ENCODE measurements at places on chromosomes 7 and 10.

DNA sequence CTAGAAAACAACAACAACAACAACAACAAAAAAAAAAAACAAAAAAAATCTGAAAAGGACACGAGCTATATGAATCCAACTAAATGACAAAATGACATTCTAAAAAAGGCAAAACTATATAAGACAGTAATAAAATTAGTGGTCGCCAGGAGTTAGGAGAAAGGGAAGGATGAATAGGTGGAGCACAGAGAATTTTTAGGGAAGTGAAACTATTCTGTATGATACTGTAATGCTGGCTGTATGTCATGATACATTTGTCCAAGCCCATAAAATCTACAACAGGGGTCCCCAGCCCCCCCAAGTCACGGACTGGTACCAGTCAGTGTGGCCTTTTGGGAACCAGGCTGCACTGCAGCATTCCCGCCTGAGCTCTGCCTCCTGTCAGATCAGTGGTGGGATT, 2.8 kb upstream of the PUS7 start:
- no peak for DNase-seq

DNA sequence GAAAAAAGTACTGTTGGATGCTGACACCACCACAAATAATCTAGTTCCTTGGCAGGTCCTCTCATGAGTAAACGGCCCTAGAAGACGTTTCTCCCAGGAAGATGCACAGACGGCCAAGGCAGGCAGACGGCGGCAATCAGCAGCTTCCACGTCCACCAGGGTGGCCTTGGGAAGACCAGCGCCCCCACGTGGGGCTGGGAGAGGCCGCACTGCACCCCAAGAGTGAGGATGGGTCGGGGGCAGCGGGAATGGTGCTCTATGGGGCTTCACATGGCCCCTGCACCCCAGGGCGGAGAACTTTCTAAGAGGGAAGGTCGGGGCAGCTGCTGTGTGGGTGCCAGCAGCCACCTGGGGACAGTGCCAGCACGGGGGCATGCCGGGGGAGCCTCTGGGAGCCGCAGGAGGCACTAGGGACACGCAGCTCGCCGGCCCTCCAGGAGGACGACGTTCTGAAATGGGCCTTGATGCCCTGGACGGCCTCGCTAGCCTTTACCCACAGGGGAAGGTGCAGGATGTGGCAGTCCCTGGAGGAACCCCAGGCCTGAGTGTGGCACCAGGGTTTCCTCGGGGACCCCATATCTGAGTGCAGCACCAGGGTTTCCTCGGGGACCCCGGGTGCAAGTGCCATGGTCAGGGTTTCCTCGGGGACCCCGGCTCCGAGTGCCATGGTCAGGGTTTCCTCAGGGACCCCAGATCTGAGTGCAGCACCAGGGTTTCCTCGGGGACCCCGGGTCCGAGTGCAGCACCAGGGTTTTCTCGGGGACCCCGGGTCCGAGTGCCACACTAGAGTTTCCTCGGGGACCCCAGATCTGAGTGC, 539.9 kb downstream of the DNAJB6 start:
- DNase-seq, result no peak

DNA sequence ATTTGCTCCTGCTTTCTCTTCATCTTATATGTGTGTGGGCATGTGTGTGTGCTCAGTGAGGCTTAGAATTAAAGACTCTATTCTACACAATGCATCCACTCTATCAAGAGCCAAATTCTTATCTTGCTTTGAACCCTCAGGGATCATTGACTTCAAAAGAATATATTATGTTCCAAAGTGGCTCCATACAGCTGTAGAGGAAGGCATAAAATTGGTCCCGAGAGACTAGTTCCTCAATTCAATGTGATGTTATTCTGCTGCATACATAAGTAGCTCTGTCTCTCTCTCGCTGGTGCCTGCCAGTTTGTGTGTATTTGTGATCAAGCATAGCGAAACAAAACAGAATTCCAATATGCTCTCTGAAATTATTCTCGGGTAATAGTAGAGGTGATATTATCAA, 997.9 kb upstream of the POT1 start:
- DNase-seq, result no peak

DNA sequence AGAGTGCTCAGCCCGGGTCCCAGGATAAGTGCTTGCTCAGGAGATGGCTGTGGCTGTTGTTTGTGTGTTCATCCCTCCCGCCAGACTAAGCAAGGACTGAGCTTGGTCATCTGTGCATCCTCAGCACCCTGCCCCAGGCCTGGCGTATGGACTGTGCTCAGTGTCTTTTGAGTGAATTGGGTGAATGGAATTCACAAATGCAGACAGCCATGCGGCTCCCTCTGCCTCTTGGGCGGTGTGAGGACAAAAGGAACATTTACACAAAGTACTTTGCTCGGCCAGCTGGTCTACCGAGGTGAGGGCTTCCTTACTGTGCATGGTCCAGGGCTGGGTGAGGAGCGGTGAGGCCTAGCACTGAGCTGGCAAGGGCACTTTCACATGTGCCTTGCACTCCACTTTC, 120.2 kb downstream of the CDH23 start:
- no peak for DNase-seq

GRCh38 chr7:108189733-108190388, 59.7 kb upstream of the LAMB4 start:
- no peak for DNase-seq

- no peak for DNase-seq
These were observed 37.1 kb downstream of the SDK1 start for GRCh38 chr7:3338161-3338560.

DNA sequence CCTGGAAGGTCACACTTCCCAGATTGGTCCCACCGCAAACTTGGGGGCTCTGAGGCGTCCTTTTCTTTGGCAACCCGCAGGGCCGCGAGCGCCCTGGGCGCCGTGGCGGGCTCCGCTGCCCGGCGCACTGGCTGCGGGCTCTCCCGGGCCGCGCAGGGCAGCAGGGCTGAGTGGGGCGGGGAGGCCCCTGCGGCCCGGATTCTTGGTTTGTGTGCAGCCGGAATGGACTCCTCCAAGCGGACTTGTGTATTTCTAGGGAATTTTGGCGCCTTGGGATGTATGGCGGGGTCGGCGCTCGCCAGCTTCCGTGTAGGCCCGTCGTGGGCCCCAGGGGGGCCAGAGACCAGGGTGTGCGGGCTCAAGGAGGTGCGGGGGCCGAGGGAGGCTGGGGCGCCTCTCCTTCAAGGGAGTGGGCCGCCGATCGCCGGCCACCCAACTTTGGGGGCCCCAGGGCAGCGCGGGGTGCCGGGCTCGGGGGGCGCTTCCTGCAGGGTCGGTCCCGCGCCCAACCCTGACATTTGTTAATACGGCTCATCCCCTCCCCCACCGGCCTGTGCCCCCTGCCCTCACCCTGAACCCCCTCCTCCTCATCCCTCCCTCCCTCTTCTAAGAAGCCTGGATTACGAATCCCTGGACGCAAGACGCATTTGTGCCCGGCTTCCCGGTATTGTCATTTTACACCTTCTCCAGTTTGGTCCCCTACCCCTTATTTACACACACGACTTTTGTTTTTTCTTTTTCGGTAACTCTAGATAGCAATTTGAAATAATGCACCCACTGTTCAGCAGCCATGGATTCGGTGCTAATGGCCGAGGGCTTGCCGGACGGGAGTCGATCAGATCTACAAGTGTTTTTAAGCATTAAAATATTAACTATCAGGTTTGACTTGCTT, 2.5 kb downstream of the TCF7L2 start:
- no peak for DNase-seq

DNA sequence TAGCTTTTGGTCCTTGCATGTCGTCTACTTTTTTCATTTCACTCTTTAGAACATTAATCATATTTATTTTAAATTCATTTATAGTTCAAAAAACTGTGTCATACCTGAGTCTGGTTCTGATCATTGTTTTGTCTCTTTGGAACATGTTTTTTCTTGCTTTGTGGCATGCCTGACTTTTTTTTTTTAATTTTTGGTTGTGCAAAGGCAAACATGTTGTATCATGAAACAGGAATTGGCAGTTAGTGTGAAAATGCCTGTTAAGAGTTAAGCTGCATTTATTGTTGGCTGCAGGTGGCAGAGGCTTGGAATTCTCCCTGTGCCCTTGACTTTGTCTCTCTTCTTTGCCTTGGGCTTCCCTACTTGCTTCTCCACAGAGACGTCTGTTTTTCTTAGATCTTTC, 525.0 kb upstream of the ADARB2 start:
- DNase-seq, result no peak

- DNase-seq, result no peak
These were observed 38.4 kb downstream of the TMEM229A start for GRCh38 chr7:123994449-123994848.

GRCh38 chr10:76091926-76092325, 660.5 kb downstream of the LRMDA start:
- DNase-seq, result no peak

DNA sequence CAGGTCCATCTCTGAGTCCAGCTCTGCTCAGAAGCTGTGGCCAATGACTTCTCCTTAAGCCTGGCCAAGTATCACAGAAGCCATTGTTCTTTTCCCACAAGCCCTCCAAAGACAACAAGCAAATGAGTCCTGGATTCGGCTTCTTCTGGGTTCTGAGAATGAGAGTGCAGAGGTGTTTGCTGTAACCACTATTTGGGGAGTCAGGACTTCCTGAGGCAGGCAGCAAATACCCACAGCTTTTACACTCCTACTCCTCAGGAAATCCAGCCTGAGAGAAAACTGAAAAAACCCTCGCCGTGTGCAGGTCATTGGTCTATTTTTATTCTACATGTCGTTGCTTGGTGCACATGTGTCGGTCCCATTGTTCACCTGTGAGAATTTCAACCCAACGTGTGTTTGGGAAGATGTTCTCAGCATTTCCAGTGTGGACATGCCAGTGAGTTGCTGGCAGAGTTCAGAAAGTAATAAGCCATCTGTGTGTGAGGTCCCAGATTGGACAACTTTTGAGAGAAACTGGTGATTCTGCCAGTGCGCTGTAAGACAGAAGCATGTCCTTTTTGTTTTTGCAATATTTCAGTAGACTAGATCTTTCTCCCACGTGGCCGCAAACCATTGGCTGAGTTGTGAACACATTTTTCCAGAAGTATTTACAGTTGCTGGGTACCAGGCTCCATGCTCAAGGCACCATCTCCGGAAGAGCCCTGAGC, 121.6 kb upstream of the LYZL2 start:
- DNase-seq, result peak; percentile 16

GRCh38 chr10:52883996-52884871, 111.7 kb upstream of the MBL2 start:
- peak; percentile 65 for DNase-seq

GRCh38 chr7:135537905-135538304, 19.8 kb upstream of the NUP205 start:
- DNase-seq, result peak; percentile 15

DNA sequence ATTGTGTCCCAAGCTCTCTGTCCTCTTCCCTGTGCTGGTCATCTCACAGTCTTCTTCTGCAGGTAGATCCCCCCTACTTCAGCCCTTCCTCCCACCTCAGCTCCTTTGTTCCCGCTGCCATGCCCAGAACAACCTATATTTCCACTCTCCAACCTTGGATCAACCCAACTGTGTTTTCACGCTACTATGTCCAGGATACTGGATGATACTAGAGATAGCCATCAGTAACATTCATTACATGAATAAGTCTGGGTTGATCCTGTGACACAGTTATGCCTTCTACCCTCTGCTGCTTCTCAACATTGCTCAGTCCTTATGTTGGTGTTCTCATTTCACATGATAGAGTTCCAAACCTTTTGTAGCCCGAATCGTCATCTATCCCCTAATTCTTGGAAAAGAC, 286.4 kb downstream of the ZEB1 start:
- DNase-seq, result no peak

DNA sequence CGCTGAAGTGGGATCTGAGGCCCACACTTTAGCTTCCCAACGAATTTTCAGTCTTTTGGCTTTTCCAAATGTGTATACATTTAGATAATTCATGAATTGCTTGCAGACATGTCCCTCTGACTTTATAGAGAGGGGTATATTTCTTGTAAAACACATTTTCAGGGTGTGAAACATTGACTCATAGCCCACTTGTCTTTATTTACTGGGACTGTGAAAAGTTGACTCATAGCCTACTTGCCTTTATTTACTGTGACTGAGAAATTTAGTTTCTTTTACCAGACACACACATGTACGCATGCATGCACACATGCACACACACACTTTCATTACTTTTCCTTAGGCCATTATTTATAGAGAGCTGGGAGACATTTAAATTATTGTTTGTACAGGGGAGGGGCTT, 79.1 kb downstream of the VTI1A start:
- no peak for DNase-seq

- no peak for DNase-seq
These were observed 10.3 kb downstream of the FAM3C start for GRCh38 chr7:121385800-121386179.

DNA sequence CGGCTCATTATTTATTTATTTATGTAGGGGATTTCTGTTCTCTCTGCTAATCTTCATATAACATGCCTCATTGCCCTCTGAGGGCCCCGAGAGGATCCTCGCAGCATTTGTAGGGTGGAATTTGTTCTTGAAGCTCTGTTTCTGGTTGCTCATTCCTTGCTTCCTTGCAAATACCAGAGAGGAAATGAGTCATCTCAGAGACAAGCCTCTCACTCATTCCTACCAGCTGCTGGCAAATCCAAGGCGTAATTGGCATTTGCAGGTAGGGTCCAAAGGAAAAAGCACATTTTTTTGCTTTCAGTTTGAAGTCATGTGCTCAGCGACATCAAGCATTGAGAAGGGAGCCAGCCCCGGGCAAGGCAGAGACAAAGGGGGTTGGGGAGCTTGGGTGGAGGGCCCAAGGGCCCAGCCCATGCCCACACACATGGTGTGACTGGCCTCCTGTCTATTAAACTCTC, 501.6 kb downstream of the GALNT17 start:
- DNase-seq, result no peak

GRCh38 chr7:5689716-5690115, 91.7 kb downstream of the RNF216 start:
- DNase-seq, result no peak

DNA sequence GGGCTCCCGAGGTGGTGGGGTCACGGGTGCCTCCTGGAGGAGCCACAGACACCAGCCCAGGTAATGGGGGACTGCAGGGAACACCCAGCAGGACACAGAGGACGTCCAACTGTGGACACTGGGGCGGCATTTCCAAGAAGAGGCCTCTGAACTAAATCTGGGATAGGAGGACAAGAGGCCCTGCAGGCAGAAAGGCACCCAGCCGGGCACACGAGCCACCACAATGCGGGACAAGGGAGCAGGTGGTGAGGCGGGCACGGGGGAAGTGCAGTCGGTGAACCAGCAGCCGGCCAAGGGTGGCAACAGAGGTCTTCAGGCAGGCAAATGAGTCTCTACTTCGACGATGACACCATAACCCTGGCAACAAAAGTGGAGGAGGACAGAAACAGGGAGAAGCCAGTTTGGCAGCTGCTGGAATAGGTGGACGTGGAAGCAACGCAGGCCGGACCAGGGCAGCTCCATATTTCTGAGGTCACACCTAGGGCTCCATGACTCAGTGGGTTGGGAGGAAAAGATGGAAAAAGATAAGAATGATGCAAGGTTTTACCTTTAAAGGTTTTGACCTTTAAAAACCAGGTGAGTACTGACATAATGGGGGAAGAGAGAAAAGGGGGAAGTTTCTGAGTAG, 26.1 kb upstream of the GALNTL5 start:
- no peak for DNase-seq

- no peak for DNase-seq
These were observed 268.9 kb upstream of the SEMA3C start for GRCh38 chr7:81187753-81188152.

DNA sequence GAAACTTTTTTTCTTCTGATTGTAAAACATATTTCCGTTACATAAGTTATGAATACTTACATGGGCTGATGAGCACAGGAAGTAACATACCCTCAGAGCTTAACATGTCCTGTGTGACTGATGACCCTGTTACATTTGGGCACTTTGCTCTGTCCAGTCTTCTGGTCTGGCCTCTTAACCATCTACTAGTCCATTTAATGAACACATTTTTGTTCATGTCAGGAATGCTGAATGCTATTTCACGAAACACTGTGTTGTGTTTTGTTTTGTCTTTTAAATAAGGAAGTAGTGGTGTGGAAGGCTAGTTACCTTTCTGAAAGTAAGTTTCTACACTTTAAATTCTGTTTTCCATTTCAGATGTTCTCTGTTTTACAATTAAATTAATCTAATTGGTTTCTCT, 77.7 kb downstream of the RBM33 start:
- DNase-seq, result no peak
